NCI-H510A (cell line): ENCODE measurements at places on chromosomes 3 and 15.

- DNase-seq, result no peak
Observed at GRCh38 chr3:49769286-49769915, 16.9 kb downstream of the IP6K1 start.

DNA sequence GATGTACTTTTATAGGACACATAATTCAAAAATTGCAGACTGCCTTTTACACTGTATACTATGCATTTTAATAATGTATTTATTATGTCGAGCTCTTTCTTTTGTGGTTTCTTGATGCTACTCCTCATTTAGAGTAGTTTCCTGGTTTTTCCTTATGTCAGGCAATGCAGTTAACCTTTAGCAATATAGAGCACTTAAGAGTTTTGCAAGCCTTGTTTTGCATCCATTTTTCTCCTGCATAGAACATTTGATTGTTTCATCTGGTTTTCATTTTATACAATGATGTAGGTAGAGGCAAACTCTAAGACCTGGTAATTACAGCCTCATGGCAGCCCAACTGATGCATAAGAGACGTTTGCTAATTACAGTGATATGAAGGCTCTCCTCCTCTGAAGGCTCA, 86.3 kb downstream of the PDZRN3 start:
- DNase-seq, result no peak

GRCh38 chr3:143628971-143629370, 219.3 kb downstream of the SLC9A9 start:
- DNase-seq, result no peak

GRCh38 chr15:48602358-48603122, 43.0 kb downstream of the FBN1 start:
- no peak for DNase-seq

DNA sequence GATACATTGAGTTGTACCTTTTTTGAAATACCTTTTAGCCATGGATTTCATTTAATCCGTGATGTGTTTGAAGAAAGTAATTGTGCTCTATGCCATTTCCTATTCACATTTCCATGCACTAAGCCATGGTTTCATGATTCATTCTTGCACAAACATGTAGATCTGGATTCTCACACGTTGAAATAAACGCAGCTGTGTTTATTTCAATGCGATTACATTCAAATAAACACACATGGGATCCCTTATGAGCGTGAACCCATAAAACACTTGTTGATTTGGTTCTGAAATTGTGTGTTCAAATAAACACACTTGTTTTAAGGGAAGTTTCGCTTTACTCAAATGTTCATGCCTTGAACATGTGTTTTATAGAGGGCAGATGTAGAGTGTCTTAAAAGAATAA, 39.2 kb downstream of the BBX start:
- DNase-seq, result no peak

DNA sequence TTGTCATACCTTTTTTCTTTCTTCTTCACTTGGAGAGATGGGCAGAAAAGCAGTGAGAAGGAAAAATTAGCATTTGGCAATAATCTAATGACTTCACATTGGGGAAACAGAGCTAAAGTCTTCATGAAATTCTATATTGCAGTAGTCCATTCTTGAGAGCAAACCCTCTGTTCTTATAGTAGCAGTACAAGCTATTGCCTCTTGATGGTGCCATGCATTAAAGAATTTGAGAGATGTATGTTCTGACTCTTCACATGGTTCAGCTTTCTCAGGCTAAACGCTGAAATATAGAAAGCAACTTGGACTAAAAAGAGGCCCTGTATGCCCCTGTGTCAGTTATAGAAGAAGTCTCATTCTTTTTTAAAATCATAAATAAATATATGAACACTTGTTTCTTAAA, 36.0 kb downstream of the PHLDB2 start:
- no peak for DNase-seq

GRCh38 chr3:194458131-194458530, 28.7 kb downstream of the ATP13A3 start:
- no peak for DNase-seq

DNA sequence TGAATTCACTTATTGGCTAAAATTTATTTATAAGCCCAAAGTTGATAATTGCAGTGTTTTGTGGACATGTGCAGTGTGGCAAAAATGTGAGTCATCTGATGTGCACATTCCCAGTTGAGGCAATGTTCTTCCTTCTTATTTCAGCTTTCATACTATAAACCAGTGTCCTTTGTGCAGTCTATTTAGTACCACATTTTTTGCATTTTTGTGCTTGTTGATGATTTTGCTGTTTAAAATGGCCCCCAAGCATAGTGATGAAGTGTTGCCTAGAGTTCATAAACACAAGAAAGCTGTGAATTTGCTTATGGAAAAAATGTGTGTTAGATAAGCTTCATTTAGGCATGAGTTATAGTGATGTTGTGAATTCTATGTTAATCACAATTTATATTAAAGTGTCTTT, 19.4 kb upstream of the IL20RB start:
- no peak for DNase-seq

GRCh38 chr3:69130689-69131088, 8.3 kb upstream of the LMOD3 start:
- DNase-seq, result no peak

DNA sequence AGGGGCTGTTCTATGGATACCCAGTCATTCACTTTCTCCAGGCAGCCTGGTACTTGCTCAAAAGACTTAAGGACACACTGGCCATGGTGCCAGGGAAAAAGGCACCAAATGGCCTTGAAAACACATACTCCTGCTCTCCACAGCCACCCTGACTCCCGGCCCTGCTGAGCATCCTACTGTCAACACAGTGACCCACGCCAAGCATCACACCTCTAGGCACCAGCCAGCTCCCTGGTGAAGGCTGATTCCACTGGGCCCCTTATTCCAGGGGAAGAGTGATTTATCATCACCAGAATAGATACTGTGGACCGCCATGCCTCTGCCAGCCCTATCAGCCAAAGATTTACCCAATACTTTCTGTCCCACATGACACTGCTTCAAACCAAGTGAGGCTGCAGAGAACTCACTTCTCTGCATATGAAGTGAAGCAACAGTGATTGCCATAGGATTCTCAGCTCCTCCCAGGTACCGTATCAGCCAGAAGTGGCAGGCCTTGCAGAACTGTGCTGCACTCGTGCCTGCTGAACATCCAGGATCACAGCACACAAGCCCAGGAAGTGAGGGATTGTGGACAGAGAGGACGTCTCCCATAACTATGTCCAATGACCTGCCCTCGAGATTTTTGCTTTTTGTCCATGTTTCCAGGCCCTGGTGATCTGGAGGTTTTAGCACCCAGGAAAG, 63.7 kb downstream of the WHAMM start:
- no peak for DNase-seq

DNA sequence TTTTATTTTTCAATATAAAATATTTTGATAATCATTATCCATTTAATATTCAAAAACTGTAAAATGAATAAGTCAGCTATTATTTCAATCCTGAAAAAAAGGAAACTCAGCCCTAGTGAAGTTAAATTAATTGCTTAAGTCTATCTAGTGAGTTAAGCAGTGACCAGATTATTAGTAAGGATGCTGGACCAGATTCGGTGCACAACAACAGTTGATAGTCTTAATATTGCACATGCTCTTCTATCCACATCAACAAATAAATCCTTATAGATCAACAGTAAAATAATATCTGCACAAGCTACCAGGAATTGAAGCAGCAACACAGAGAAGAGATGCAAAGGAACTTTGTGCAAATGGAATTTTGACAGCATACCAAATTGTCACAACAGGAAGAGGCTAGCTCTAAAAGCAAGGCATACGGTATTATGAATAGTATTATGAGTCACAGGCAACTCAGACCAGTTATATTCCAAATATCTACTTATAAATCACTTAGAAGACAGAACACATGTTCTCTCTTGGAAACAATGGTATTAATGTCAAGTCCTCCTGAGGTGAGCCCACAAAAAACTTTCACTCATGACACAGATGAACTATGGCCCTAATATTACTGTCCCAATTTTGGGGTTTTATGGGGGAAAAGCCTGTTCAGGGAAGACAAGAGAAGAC, 24.9 kb downstream of the VPS13C start:
- no peak for DNase-seq

DNA sequence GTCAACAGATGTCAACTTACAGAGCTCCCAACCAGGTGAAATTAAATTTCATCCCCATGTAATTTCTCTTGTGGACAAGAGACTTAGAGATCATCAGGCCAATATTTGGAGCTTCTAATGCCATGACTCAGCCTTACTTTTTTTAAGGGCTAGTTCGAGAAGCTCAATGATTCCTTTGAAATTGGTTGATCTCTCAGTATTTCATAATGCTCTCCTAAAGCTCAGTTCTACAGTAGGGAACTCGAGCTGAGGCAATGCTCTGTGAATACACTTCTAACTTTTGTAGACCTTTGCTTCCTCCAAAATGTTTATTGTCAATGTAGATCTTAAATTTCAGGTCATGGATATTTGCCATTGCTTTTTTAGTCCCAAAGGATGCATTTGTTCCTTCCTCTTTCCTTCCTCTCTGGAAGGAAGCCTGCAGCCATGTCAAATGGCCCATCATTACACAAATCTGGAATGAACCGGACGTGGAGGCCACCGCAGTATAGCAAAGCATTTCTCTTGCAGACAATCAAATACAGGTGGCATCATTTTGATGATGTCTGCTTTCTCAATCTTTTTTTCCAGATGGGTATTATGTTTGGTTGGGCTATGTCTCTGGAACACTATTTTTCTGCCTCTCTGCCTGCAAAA, 28.3 kb downstream of the STARD5 start:
- no peak for DNase-seq

GRCh38 chr3:71206305-71207165, 377.0 kb downstream of the FOXP1 start:
- no peak for DNase-seq

DNA sequence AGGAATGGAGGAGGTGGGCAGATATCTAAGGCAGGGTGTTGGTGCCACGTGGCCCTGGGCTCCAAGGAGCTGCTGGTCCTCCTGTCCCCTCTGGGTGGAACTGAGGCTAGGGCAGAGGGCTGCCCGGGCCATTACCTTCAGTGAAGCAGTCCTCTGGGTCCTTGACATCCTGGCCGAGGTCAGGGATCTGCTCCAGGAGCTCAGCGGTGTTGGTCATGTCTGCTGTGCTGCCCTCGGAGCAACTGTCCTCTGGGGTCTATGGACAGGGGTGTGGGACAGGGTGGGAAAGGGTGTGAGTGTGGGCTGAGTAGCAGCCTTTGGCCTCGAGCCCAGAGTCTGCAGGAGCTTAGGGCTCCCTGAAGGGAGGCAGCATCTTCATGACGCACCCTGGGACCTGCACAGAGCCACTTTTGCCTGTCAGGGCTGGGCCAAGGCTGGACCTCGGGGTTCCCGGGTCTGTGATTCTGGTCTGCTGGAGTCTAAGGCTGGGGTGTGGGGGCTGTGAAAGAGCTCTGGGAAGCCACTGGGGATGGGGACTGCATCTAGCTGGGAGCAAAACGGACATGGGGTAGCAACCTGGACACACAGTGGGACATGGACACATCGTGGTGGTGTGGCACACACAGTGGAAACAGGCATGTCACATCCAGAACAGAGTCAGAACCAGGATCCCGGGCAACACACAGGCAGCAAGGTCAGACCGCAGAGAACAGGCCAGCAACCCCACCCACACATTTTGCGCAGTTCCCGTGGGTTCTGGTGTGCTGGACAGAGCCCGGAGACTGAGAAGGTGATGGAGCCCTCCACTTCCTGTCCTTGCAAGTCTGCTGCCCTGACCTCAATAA, 72.7 kb downstream of the SCN5A start:
- no peak for DNase-seq

DNA sequence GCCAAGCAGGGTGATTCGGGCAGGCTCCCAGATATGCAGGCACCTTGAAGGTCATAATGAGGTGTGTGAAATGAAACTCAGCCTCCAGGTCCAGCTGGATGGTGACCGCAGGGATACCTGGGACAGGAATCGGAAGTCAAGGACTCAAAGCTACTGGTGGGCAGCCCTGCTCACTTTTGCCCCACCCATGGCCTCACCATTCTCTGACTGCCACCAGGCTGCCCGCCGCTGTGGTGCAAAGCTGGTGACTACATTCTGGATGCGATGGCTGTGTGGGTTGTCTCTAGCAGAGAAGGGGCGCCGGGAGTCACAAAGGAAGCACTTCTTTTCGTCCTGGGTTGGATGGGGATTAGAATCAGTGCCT, 795 bp downstream of the LAMB2 start:
- DNase-seq, result no peak

- no peak for DNase-seq
Observed at GRCh38 chr3:50128001-50128400, 27.1 kb upstream of the SEMA3F start.

GRCh38 chr3:177358977-177359592, 161.8 kb upstream of the TBL1XR1 start:
- peak; percentile 31 for DNase-seq

DNA sequence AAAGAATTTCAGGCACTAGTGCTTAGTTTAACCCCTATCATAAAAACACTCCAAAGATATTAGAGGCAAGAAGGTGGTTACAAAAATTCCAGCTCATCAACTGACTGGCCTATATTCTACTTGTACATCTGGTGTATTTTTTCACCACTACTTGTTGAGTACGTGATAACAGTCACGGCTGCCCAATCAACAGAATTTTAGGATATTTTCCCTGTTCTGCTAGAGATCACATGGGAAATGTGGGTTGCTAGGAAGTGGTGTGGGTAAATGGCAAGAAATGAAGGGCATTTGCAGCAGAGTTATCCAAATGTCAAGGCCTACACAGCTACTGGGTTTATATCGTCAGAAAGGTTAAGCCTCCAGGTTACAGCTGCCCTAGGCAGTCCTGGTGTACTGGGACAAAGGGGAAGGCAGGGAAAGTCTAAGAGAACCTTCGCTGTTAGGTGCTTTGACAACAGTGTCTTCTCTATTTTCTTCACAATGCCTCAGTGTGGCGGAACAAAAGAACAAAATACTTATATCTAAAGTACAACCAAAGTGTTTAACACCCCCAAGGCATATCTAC, 81.9 kb downstream of the FMN1 start:
- DNase-seq, result no peak

DNA sequence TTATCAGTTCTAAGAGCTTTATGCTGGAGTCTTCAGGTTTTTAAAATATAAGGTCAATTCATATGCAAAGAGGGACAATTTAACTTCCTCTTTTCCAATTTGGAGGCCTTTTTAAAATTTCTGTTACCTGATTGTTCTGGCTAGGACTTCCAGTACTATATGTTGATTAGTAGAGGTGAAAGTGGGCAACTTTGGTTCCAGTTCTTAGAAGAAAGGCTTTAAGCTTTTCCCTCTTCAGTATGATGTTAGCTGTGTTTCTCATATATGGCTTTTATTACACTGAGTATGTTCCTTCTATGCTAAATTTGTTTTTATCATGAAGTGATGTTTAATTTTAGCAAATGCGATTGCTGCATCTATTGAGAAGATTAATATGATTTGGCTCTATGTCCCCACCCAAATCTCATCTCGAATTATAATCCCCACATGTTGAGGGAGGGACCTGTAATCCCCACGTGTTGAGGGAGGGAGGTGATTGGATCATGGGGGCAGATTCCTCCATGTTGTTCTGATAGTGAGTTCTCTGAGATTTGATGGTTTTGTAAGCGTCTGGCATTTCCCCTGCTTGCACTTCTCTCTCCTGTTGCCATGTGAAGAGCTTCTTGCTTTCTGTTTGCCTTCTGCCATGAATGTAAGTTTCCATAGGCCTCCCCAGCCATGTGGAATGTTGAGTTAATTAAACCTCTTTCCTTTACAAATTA, 33.8 kb downstream of the FAIM start:
- no peak for DNase-seq

- DNase-seq, result no peak
Observed at GRCh38 chr3:155402656-155403055, 109.2 kb upstream of the STRIT1 start.
